ENCODE measurements at places on chromosomes 3 and 15.
A peak's percentile ranks its signal among the peaks of the same experiment; 100 is the strongest.

GRCh38 chr3:24242012-24242698 lies 252.5 kb downstream of the THRB start:
- DNase-seq: peak; percentile 79

- no peak for DNase-seq
These were observed 38.9 kb upstream of the PIK3CB start for GRCh38 chr3:138873471-138874278.

DNA sequence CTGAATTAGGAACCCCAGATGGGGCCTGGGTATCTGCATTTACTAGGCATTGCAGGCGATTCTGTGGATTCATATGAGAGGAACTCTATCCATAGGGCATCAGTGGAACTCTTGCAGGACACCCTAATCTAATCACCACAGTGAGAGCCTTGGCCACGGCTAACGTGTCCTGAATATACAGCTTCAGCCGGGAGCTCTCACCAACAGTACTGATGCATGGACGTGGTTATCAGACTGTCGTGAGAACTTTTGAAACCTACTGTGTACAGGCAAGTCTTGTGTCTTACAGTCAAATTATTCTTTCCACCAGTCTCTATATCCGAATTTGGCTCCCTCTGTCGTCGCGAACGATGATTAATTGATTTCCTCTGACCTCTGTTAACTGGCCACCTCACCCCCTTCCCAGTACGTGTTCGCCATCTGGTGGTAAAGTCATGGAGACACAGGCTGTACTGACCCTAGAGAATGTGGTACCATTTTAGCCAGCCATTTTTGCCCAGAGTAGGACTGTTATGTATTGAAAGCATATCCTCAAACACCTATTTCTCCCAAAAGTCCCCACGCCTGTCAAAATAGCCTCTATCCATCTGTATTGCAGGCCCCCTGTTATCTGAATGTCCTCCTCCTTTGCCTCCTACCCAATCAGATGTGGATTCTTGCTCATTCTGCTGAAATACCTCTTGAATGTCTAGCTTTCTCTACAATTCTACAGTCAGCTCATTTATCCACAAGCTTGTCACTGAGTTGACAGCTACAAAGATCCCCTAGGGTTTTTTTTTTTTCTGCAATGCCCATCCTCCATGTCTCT lies 39.7 kb downstream of the GLDN start:
- peak; percentile 89 for DNase-seq

- DNase-seq: no peak
These were observed 36.1 kb upstream of the CNTN6 start for GRCh38 chr3:1056744-1057143.

GRCh38 chr15:43872416-43873020 lies 45.7 kb downstream of the WDR76 start:
- DNase-seq: peak; percentile 89

DNA sequence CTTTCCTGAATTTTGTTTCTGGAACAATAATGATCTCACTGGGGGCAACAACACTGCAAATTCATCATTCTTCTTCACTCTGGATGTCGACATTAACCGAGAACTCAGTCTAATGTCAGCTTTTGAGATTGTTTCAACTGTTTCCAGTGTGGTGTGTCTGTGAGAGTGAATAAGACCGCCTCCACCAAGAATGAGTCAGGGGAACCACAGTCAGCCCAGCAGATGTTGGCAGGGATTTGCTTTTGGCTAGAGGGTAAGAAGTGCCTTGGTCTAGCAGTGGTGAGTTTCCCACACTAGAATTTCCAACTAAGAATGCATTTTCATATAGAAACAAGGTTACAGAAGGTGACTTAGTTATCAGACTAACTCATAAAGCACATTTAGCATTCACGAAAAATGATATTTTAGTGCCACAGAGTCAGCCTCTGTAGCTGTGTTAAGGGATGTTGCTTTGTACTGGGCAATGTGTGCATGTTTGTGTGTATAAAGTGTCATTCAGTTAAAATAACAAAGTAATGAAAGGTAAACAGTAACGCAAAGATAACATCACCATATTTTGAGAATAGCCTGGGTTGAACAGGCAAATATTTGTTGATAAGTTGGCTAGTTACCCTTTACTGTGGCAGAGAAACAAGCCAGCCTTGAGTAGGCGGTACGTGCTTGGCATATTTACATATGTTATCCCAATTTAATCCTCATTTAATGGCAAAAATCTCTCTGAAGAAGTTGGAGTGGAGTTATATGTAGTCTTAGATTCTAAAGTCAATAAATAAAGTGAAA lies 33.8 kb downstream of the DRD3 start:
- no peak for DNase-seq

GRCh38 chr15:73923156-73923487 lies 3.1 kb upstream of the LOXL1 start:
- no peak for DNase-seq

GRCh38 chr3:31532587-31533168 lies at the start of gene STT3B:
Gene STT3B, plus strand, starts transcription at chr3:31532925. Its CDS starts 74 bp downstream, at chr3:31532999.
- DNase-seq: peak; percentile 95

DNA sequence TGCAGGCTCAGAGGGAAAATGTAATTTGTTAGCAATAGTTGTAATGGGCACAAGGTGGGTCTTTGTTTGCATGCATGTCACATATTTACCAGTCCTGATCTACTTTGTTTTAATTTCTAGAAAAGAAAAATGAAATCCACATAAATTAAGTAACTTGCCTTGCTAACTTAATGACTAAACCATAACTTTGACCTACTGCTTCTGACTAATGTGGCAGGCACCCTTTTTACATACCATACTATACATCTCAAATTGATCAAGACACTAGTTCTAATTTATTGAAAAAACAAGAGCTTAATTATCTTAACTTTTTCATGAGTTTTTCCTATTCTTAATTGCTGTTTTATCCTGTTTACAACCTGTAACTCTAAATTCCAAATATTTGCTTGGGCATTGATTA lies 93.2 kb downstream of the ATP11B start:
- no peak for DNase-seq

DNA sequence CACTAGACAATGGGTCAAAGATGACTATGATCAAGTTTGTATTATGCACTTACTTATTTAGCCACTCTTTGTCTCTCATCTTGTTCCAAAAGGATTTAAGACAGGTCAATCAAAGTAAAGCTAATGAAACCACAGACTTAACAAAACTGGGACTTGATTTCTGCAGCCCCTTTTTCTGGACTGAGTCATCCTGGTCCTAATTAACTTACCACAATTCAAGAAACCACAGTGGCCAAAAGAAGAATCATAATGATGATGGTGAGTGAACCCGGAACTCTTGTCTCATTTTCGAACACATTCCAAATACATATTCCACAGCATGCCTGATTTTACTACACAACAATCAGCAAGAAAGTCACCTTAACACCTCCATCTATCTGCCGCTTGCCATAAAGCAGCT lies 1333.0 kb downstream of the ROBO1 start:
- no peak for DNase-seq

GRCh38 chr3:61882253-61882652 lies 320.9 kb downstream of the PTPRG start:
- DNase-seq: no peak

- DNase-seq: peak; percentile 57
These were observed 877.2 kb downstream of the CADM2 start for GRCh38 chr3:85835857-85836440.

GRCh38 chr3:72810063-72810462 lies 38.2 kb downstream of the SHQ1 start:
- no peak for DNase-seq

DNA sequence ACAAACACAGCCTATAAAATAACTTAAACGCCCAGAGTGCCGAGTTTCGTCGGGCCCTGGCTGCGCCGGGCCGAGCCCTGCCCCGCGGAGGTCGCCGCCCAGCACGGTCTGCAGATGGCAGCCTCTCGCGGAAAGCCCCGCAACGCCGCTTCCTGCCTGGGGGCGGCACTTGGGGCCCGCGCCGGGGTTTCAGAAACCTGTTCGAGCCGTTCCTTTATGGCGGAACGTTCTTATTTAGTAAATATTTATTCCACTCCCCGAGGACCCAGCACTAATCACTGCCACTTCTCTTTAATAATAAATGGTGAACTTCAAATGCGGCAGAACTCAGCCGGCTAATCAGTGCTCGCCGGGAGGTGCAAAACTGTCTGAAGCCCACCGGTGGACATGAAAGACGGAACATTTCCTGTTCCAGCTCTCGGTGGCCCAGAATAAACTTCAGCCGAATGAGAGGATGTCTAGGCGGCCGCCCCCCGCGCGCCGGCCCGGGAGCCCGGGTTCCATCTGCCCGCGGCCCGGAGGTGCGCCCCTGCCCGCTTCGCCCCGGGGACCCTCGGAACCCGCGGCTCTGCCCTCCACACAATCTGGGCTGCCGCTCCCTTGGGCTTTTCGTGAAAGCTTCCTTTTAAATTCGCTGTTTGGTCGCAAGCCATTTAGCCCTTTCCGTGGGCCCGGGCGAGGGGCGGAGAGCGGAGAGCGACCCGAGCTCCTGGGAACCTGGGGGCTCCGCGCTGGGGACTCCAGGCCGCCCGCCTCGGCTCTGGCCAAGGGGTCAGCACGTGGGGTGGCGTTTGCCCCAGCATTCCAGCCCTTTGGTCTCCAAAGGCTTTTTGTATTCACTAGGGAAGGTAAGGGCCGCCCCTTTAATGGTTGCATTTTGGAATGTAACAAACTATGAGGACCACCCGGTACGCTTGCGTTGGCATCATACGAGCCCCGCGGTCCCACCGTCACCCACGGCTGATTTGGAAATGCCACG lies 110.8 kb upstream of the ATP11B start:
- DNase-seq: peak; percentile 86

DNA sequence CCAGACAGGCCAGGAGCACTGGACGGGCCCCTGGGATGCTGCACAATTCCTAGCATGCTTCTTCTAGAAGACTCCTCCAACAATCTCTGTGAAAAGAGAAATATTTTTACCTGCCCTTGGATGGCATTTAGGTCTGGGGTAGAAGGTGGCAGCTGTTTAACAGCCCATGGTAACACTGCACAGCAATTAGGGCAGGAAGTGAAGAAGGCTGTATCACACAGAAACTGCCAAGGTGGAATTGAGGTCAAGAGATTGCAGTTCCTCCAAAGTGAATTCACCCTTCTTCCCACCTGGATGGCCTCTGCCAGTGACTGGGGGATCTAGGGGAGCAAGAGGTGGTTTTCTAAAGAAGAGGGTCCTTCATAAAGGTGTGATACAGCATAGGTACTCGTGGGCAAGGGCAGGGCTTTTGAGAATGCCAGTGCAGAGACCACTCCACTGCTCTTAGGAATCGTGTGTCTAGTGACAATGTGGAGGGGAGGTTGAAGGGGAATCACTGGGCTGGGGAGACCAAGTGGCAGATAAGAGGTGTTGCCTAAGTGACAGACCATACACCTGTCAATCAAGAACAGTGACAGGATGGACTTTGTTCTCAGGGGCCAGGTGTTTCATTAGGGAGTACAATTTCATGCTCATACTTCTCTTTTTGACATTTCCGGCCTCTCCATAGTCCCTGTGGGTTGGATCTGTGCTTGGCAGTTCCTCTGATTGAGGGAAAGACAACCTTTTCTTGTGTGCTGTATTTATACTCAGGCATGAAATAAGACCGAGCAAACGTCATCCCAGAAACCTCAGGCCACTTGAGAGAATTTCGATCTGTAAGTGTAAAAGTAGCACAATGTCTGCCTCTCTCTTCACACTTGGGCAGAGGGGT lies 83.5 kb upstream of the BCL6 start:
- DNase-seq: no peak

DNA sequence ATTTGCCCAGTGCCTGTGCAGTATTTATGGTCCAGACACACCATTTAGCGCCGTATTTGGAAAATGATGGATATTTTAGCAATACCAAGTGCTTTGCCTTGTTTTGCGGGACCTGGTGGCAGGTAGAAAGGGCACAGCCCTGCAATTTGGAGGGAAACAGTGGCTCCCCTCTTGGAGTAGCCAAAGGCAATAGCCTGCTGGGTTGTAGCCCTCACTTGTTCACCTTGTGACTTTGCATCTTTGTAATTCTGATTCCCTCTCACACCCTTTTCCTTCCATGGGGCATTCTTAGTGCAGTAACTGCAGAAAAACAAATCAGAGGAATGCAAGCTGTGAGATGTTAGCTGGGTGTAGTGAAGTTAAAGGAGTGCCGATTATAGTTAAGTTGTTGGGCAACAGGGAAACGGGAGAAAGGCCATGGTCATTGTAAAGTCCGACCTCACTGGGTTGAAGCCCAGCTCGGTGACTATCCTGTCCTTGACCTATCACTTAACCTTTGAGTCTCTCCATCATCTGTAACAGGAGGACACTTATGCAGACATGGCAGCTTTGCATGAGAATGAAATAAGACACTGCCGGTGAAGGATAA lies 131.0 kb upstream of the KLHL25 start:
- DNase-seq: no peak

DNA sequence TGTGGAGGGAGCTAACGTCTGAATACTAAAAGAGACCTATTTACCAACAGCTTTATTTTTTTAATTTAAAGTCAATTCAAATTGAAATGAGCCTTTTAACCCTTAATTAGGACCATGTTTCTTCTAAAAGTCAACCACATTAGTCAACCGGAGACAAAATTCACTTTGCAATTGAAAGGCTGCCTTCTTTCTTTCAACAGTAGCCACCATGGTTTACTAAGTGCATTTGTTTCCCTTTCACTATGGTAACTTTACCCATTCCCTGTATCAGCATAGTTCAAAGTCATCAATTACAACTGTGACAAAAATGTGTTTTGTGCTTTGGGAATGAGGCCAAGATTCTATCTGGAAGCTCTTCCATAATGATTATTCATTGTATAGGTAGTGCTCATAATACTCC lies 225.4 kb downstream of the EPHA3 start:
- no peak for DNase-seq

- DNase-seq: no peak
These were observed 92.6 kb downstream of the AAGAB start for GRCh38 chr15:67161881-67162280.

DNA sequence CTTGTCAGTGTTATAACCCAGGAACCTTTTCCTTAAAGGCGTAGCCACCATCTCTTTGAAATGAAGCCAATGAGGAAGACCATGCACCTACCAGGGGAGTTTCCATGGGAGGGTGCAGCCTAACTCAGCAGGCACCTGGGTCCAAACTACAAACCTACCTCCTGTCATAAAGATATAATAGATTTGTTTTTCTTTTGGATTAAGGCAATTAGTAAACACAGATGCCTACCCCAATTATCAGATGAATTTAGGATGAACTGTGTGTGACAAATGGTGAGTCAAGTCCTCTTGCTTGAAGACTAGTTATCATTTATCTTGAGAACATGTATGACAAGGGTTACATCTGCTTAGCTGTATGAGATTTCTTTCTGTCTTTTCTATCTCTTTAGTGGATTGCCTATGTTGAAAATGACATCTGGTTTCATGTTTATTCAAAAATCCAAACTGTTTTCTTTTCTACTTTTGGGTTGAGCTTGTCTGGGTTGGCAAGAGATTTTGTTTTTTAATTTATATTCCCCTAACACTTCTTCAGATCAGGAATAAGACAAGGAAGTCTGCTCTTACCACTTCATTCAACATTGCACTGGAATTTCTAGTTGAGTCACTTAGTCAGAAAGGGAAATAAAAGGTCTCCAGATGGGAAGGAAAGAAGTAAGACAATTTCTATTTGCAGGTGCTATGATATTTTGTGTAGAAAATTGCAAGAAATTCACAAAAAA lies 149.9 kb downstream of the NEK10 start:
- DNase-seq: no peak

GRCh38 chr15:73573037-73573436 lies 60.2 kb downstream of the NPTN start:
- no peak for DNase-seq

- DNase-seq: no peak
These were observed 36.1 kb downstream of the LSM3 start for GRCh38 chr3:14214764-14215163.
